ENCODE measurements at places on chromosomes 1 and 21.
A peak's percentile ranks its signal among the peaks of the same experiment; 100 is the strongest.

DNA sequence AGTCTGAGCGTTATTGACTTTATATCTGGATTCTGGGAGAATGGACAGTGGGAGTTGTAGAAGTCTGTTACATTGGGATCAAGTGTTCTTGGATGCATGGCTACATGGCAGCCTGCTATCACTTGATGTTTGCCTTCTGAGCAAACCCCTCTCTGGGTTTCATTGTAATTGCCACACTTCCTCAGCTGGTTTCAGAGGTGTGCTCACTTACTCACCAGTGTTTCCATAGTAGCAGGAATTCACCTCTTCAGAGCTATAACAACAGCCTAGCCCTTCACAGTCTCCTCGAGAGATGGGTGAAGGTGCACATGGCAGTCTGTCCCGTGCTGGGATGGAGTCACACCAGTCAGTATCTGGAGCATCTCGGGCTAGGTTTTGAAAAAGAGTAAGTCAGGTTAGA is 2.6 kb downstream of the ZP4 start:
- no peak for DNase-seq

DNA sequence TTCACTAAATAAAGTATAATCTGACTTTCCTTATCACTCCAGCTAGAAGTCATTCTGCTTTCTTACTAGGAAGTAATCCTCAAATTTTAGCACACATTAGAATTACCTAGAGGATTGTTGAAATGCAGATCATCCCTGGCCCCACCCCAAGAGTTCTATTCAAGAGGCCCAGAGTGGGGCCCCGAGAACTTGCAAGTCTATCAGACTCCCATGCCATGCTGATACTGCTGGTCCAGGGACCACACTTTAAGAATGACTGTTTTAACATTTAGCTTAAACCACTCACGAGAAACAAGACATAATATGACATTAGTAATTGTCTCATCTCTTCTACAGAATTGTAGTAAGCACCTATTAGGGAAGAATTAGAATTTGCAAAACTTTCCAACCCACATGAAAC is 7.7 kb upstream of the SYNJ1 start:
- peak; percentile 32 for DNase-seq

DNA sequence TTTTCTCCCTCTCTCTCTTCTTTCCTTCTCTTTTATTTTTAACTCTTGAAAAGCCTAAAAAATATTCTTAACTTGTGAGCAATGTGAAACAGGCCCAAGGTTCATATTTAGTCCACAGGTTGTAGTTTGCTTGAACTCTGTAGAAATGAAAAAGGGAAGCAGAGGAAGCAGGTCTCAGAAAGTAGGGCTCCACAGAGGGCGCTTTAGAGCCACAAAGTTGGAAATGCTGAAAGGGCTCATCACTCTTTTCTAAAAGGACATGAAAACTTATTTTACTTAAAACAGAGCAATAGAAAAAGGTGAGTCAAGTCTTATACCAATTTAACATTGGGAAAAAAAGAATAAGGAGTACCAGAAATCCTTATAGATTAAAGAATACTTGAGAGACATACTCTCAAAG is 247.0 kb downstream of the USP25 start:
- DNase-seq: no peak

GRCh38 chr1:24932284-24932683 is 2.2 kb upstream of the RUNX3 start:
- peak; percentile 73 for DNase-seq
